ENCODE measurements at places on chromosomes 13 and 19. TPM values are rescaled to one million over a fixed set of nuclear protein-coding genes. Genes with fewer than 3 reads are reported as not detected.

RASAL3 gene
- total RNA-seq = 2.3 TPM

ERCC1 gene
- total RNA-seq = 166 TPM

ZNF224 gene
- 10.2 TPM for total RNA-seq

CDX2 gene
- total RNA-seq = not detected

DDA1 gene
- 28.8 TPM for total RNA-seq

ZNF699 gene
- total RNA-seq = 3.5 TPM

APOC1 gene
- total RNA-seq = 1.4 TPM

KLK6 gene
- total RNA-seq = not detected

ZNF442 gene
- total RNA-seq = 2.4 TPM

PGLYRP2 gene
- not detected for total RNA-seq

SETDB2 gene
- total RNA-seq = 13.1 TPM

PSG7 gene
- not detected for total RNA-seq

PCDH20 gene
- total RNA-seq = 2.2 TPM

C19orf85 gene
- not detected for total RNA-seq

GPC6 gene
- 2.6 TPM for total RNA-seq

KIR3DL2 gene
- total RNA-seq = not detected

KLK14 gene
- total RNA-seq = 2.8 TPM

DENND1C gene
- 0.92 TPM for total RNA-seq

CDADC1 gene
- total RNA-seq = 9.3 TPM

OVOL3 gene
- total RNA-seq = not detected

AP1M2 gene
- not detected for total RNA-seq

S1PR2 gene
- total RNA-seq = 8.4 TPM

FAAP24 gene
- total RNA-seq = 0.46 TPM

F10 gene
- 5.2 TPM for total RNA-seq

SELENOV gene
- total RNA-seq = not detected

PCP2 gene
- 6.6 TPM for total RNA-seq

GJB2 gene
- total RNA-seq = 0.46 TPM

CERS1 gene
- 0.30 TPM for total RNA-seq

LIM2 gene
- total RNA-seq = not detected

Data from Right ventricle myocardium inferior (tissue), 1 donor.